ENCODE measurements at places on chromosomes 4 and X.

DNA sequence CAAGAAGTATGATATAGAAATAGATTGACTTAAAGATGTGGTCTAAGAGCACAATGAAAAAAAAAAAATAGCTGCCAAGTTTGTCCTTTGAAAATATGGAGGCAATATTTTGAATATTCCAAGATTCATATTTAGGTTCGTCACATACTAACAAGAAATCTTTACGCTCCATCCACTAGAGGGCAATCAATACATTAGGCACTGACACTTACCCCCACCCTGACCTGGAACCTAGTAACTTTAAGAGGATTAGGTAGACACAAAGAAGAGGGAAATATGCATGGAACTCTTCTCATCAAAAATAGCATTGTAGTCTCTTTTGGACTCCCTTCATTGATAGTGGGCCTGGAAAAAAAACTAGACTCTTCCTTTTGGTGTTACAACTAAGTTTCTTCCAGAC lies 1108.1 kb downstream of the PCDH19 start:
- no peak for DNase-seq

DNA sequence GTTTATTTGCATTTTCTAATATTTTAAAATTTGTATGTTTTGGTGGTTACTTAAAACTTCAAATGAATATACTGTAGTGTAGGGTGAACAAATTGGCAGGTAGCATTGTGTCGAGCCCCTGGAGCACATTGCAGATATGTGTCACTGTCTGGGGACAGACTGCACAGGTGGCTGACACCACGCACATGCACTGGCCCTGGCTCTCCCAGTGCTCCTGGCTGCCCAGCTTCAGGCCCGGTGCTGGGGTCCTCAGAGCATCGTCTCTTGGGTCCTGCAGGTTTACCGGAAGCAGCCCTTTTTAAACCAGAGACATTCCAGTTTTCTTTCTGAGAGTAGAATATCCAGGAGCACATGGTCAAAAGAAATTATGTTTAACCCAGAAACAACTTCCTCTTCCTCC lies 15.6 kb downstream of the BST1 start:
- DNase-seq: no peak

DNA sequence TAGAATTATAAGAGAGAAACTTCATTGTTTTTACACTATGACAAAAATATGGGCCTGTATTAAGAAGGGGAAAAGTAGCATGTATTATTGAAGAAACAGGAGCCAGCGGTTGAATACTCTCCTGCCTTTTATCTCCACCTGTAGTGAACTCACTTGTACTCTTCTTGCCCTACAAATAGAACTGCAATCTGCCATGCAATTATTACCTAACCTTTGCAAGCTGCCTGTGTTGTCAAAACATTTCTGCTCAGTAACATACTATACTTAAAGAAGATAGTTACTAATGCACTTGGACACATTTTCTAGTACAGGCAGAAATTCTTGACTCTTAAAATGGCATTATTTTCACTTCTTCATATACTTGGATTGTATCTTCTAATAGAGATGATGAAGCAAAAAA lies 818.4 kb upstream of the GRID2 start:
- no peak for DNase-seq

- DNase-seq: no peak
Measured at GRCh38 chrX:3407121-3407520, 60.7 kb upstream of the MXRA5 start.

DNA sequence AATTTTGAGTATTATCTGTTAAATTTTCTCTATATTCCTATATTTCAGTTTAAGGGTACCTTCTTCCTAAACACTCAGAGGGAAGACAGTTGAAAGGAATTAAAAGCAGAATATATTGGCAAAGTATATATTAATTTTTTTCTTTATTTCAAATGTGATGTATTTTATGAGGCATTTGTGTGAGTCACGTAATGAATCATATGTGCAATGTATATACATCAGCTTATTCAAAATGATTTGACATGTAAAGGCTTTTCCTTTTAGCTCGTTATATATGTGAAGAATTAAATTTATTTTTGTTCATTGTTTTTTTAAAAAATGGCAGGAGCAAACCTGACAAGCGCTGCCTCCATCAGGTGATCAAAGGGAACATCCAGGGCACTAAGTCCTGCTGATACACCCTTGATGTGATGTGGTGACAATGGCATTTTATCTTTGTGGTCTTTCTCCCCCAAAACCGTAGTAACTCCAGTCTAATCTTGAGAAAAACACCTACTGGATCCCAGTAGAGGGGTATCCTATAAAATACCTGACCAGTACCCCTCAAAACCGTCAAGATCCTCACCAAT lies 8.9 kb downstream of the WWC2 start:
- no peak for DNase-seq

- no peak for DNase-seq
Measured at GRCh38 chr4:57943682-57944081, 833.5 kb upstream of the IGFBP7 start.

DNA sequence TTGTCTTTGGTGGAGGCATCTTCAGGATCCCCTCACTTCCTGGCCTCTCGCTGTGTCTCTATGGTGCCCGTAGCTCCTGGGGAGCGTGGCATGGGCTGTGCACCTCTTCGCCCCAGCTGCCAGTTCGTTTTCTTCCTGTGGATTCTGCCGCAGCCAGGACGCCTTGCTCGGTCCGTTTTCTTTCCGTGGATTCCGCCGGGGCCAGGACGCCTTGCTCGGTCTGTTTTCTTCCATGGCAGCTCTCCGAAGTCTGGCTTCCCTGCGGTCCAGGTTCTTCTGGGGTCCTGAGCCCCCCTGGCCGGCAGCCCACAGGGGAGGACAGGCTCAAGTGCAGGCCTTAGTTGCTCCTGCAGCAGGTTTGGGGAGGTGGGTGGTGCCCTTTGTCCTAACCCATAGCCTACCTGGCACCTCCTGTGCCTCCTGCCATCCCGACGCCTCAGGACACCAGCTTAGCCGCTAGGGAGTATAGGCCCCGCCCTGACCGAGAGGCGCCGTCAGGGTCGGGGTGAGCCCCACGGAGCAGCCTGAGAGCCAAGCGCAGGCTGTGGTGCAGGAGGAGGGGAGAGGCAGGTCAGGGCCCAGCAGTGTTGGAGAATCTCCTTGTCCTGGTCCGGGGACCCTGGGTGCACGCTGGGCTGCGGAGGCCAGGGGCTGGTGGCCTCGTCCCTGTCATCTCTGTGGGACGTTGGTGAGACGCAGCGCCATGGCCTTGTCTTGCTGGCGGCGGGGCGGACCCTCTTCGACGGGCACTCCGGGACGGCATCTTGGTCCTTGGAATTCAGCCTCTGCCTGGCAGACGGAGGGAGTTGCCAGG lies 27.1 kb downstream of the UVSSA start:
- no peak for DNase-seq

GRCh38 chr4:102352781-102353180 lies 7.5 kb upstream of the SLC39A8 start:
- DNase-seq: no peak

DNA sequence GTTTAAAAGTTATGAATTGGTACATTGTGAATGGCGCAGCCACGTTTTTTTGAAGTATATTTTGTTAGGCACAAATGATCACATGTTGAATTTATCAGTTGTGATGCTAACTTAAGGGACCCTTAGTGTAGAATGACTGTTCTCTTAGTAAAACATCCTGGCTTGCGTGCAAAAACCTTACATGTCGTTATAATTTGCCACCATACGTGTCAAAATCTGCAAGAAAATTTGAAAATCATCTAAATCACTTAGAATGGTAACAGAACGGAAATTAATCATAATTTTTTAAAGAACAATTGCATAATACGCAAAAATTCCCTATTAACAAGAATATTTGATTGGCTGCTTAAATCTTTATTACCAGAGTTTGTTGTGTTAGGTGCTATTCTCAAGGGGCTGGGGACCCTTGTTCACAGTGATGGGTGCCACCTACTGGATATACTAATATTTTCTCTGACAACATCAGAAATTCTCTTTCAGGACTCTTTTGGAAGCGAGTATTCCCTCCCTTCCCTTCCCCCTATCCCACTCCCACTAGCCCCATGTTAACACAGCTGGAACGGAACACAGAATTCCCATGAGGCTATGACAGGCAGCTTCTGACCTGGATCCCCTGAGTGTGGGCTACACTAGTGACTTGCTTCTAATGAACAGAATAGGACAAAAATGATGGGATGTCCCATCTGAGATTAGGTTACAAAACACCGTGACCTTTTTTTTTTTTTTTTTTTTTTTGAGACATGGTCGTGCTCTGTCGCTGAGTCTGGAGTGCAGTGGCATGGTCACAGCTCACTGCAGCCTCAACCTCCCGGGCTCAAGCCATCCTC lies 71.8 kb downstream of the SUPT20HL2 start:
- peak; percentile 26 for DNase-seq

DNA sequence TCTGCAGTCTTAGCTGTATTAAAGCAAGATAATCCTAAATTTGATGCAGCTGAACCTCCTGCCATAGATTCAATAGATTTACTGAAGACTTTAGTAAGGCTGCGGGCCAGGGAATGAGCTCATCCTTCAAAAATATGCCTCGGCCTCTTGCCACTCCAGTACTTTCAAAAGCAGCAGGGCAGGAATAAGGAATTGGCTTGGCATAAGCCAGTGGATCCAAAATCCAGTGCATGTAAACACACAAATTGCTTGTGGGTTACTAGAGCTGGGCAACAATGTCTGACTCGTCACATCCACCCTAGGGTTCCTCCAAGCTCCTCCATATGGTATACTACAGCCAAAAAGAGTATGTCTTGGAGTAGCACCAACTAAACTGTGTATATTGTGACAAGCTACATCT lies 165.0 kb downstream of the AMELX start:
- DNase-seq: no peak

DNA sequence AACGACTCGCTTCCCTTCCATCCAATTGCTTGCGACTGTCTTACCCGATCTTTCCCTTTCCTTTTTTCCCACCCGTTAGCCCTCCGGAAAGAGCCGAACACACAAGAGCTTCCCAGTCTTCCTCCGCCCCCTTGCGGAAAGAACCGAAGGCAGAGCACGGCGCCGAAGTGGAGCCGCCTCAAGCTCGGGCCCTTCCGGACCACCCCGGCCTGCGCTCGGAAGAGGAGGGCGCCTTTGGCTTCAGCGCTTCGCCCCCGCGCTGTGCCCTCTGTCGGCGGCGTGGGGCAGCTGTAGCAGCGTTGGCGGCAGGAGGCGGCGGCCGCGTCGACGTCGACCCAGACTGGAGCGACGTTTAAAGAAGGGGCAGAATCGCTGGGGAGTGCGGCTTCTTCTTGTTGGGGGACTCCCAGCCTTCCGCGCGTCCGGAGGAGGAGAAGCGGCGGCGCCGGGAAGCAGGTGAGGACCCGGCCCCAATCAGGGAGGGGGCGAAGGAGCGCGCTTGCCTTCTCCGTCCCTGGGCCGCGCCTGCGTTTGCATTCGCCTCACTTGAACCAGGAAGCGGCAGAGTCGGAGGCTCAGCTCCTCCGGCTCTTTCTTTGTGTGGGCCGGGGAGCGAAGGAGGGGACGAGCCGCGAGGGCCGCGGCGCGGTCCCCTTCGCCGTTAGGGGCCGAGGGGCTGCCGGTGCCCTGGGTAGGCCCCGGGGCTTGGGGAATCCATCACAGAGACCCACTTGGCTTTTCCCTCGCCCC lies at the start of gene ZBTB33:
ZBTB33 (plus strand) TSS at position 291 of the 750 bp plus-strand sequence. CDS start 2,604 bp downstream, outside the sequence.
- DNase-seq: peak; percentile 85

- no peak for DNase-seq
Measured at GRCh38 chrX:70352496-70352895, 62.6 kb downstream of the KIF4A start.

Measured in immature natural killer cell (primary cell).